ENCODE measurements at places on chromosomes 3 and 15. TPM values are rescaled to one million over a fixed set of nuclear protein-coding genes. Genes with fewer than 3 reads are reported as not detected.
A peak's percentile ranks its signal among the peaks of the same experiment; 100 is the strongest.

GRCh38 chr15:91861223-91861622, 7.7 kb downstream of the SLCO3A1 start:
- peak; percentile 62 for DNase-seq

DNA sequence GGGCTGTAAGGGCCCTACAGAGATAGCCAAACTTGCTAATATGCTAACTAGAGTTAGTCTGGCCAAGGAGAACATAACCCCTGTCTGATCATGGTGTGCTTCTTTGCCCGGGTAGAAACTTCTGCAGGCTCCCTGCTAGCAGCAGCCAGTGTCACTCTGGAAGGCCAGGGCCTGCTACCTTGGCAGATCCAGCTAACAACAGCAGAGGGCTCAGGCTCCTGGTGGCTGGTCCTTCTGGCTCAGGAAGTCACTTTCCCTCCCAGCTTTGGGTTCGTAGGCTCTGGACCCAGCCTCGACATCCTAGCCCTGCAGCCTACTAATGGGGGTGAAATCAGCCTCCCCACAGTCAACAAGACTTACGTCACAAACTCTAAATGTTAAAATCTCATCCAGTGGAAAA, 373.7 kb upstream of the RGMA start:
- no peak for DNase-seq

Gene PRTG
- 0.27 TPM for total RNA-seq

GRCh38 chr3:39193391-39193790, 996 bp upstream of the XIRP1 start:
- DNase-seq = no peak

GRCh38 chr15:78035321-78035751, 42.2 kb downstream of the TBC1D2B start:
- peak; percentile 48 for DNase-seq

- no peak for DNase-seq
Observed at GRCh38 chr3:189304465-189305351, 132.9 kb downstream of the TPRG1 start.

DNA sequence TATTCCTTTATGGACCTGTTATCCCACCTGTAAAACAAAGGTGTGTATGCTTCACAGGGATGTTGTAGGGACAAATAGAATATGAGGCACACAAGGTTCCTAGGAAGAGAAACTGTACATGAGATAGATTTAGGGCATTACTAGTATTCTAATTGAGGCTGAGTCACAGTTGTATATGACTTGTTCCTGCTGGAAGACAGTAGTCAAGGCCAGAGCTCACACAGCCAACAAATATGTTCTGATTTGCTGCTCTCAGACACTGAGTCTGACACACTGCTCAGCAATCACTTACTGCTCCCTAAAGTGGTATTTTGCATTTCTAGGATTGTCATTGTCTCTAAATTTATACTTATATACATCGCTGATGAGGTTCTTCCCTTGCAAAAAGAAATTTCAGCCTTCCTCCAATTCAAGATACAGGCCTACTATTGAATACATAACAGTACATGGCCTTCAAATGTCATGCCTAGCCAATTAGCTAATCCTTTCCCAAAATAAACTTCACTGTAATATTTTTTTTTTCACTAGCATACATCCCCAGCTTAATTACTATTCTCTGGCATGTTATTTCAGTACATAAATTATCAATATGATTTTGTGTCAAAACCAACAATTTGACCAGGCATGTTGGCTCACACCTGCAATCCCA, 69.8 kb downstream of the TIGIT start:
- DNase-seq = no peak

Gene SLC22A13
- total RNA-seq = 0.27 TPM

- no peak for DNase-seq
Observed at GRCh38 chr15:23422099-23422945, 24.7 kb downstream of the GOLGA6L2 start.

- no peak for DNase-seq
Observed at GRCh38 chr3:183172051-183172639, 9.6 kb upstream of the LAMP3 start.

- no peak for DNase-seq
Observed at GRCh38 chr15:56098195-56098863, 104.9 kb upstream of the NEDD4 start.

Gene ZNF717
- total RNA-seq = 11.6 TPM

GRCh38 chr15:98896002-98896721, 111.4 kb downstream of the PGPEP1L start:
- no peak for DNase-seq

Gene GDPGP1
- total RNA-seq = 9.4 TPM

DNA sequence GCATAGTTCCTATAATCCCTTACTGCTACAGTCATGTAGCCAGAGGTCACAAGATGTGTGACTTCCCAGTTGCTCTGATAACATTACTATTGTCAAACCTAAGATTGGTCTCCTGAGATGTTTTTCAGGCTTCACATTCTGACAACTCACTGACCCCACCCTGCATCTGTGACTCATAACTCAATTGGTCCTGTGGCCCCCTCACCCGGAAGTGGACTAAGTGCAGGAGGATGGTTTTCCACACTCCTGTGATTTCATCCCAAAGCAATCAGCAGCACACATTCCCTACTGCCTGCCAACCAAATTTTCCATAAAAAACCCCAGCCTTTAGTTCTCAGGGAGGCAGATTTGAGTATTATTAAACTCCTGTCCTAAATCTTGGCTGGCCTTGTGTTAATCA, 564.9 kb upstream of the ZNF385D start:
- no peak for DNase-seq

- DNase-seq = no peak
Observed at GRCh38 chr3:3615533-3615932, 183.7 kb upstream of the LRRN1 start.

GRCh38 chr3:72128921-72129320, 344.0 kb upstream of the PROK2 start:
- no peak for DNase-seq

Gene ZBED2
- total RNA-seq = under 0.01 TPM

Gene HTR3E
- total RNA-seq = not detected

Gene LINGO1
- under 0.01 TPM for total RNA-seq

- peak; percentile 41 for DNase-seq
Observed at GRCh38 chr3:178072391-178073305, 463.6 kb upstream of the KCNMB2 start.

Gene TIPARP
- 25.6 TPM for total RNA-seq

Gene NRG4
- 0.54 TPM for total RNA-seq

Gene SH3GL3
- 0.27 TPM for total RNA-seq

GRCh38 chr3:49805897-49806701, 3.0 kb downstream of the INKA1 start:
- peak; percentile 98 for DNase-seq

DNA sequence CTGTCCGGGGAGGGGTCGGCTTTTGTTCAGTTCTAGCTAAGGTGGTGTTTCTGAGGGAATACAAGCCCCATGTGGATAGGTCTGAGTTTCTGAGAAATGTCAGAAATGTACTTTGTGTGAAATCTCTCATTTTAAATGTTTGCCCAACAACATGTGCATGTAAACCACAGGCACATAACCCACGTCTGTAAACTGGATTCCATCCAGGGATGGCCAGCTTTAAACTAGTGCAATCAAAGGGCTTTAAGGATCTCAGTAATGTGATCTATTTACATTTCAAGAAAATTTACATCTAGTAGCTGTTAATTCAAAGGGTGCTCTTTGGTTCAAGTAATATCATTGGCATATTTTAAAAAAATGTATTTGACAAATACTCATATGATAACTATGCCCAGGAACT, 52.0 kb downstream of the POLR2M start:
- DNase-seq = no peak

DNA sequence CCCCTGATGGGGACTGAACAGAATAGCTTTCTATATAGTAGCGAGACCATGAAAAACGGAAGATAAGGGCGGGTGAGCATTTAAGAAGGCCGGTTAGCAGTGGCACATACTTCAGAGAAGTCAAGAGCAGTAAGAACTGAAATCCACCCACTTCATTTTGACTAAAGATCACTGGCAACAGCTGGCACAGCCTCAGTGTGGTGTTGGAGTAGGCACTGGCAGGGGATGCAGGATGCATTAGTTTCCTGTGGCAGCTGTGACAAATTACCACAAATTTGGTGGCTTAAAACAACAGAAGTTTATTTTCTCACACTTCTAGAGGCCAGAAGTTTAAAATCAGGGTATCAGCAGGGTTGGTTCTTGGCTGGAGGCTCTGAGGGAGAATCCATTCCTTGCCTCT, 176.5 kb downstream of the ADAMTSL3 start:
- peak; percentile 21 for DNase-seq

Gene FRMD4B
- total RNA-seq = 76.5 TPM

- no peak for DNase-seq
Observed at GRCh38 chr3:123157209-123157597, 44.5 kb upstream of the SEC22A start.

Gene RARB
- under 0.01 TPM for total RNA-seq

DNA sequence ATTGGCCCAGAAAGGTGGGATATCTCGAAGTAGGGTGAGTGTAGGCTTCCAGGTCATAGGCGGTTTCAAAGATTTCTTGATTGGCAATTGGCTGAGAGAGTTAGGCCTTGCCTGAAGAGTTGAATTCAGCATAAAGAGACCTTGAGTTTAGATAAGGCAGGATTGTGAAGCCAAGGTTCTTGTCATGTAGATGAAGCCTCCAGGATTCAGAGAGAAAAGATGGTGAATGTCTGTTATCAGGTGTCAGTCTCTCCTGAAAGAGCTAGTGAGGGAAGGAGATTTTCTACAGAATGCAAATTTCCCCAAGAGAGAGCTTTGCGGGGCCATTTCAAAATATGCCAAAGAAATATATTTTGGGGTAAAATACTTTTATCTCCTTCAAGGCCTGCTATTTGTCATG, 217.0 kb upstream of the TLE3 start:
- no peak for DNase-seq

DNA sequence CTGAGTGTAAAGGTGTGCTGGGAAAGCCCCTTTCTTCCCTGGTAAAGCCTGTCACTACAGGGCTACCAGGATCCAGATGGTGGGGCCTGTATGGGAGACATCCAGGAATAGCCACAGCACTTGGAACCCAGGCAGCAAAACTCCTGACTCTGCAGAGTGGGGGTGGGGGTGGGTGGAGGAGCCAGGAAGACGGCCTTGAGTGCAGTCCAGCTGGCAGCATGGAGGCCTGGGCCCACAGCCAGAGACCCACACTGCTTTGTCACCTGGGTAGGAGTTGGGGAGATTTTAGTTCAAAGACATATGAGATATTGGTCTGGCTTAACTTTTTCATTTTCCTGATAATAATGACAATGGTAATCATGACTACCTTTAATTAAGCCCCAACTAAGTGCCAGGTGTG, 116.7 kb upstream of the MRPS22 start:
- no peak for DNase-seq

DNA sequence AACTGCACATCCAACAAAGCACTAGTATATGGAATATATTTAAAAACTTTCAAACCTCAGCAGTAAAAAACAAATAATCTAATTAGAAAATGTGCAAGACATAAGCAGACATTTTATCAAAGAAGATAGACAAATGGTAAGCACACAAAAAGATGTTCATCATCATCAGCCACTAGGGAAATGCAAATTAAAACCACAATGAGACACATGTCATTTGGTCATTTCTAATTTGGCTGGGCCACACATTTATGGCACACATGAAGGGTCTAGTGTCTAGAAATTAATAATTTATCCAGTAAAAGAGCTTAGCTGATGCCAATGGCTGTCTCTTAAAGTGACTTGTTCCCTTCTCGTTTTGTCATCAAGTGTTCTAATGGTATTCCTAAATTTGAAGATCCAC, 45.8 kb downstream of the ARHGAP31 start:
- no peak for DNase-seq

DNA sequence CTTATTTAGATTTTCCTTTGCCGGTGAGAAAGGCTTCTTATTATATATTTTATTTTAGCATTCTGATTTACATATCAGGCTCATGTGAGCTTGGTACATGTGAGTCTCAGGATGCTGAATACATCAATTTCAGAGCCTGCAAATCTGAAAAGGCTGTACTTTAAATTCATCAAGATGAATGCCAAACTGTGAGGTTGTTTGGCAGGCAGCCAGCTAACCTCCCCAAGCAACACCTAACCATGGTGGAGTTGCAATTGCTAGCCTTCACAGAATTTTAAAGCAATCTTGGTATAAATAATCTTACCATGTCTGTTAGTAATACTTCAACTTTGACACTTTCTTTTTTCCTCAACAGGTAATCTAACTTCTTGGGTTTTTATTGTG, 252.5 kb downstream of the CDIN1 start:
- DNase-seq = no peak

GRCh38 chr3:65785065-65785645, 253.6 kb downstream of the MAGI1 start:
- DNase-seq = peak; percentile 33

Measured in hematopoietic multipotent progenitor cell (in vitro differentiated cells).